ENCODE measurements at places on chromosomes 4 and X.

- DNase-seq, result no peak
These were observed 104.1 kb downstream of the KLHL4 start for GRCh38 chrX:87621697-87622096.

- DNase-seq, result no peak
These were observed 105.2 kb downstream of the RBM47 start for GRCh38 chr4:40524366-40525041.

DNA sequence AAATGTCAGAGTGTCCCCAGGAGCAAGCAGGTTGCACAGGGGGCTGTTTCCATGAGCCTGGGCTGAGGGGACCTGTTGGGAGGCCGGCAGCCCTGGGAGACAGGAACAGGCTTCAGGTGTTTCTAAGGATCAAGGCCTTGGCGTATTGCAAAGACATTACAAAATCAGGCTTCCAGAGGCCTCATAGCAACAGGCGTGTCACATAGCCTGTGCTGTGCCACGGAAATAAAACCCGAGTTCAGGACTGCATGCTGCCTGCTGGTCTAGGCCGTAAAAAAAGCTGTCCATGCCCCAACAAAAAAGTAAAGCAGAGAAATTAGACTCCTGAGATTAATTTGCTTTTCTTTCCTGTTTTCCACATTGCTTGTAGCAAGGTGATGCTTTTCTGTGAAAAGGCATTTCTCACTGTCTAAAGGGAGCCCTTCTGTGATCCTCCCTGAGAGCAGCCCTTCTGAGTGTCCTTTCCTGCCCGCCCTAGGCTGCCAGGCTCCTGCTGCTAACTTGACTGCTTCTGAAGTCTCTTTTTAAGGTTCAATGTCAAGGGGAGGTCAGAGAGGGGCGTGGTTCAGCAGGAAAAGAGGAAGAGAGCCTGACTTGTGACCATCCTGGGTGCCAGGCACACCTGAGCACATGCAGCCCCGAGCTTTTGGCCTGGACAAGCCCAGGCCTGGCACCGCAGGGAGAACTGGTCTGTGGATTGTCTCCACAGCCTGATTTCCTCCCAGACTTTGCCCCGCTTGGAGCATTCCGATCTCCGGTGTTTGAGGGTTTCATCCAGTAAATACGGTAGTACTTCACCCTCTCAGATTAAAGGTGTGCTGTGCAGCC is 21.3 kb downstream of the SHROOM2 start:
- DNase-seq, result no peak

DNA sequence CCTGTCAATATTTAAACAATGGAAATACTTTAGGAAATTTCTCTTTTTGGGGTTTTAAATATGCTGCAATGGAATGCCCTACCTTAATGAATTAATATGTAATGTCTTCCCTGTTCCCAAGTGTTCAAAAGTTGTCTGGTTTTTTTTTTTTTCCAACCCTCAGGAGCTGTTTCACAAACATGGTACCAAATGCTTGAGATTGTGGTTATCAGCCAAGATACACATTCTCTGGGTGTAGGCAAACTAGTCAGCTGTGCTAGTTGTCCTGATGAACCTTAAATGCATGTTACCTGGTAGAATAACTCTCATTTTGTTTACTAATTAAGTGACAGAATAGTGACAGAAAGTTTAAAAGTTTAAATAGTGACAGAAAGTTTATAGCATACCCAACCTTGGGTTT is 50.7 kb downstream of the FHL1 start:
- no peak for DNase-seq

DNA sequence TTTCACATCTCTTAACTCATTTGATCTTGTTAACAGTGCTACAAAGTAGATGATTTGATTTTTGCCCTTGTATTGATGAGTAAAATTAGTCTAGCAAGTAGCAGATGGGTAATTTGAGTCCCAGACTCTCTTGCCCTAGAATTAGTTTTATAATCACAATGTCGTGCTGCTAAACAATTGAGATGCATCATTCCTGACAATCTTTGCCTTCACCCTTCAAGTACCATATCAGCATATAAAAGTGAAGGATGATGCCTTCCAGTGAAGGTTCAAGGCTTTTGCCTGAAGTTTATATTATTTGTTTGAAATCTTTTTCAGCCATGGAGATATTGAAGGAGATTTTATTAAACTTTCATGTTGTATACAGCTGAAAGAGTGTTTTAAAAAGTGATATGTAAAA is 141.4 kb downstream of the GRID2 start:
- DNase-seq, result no peak

DNA sequence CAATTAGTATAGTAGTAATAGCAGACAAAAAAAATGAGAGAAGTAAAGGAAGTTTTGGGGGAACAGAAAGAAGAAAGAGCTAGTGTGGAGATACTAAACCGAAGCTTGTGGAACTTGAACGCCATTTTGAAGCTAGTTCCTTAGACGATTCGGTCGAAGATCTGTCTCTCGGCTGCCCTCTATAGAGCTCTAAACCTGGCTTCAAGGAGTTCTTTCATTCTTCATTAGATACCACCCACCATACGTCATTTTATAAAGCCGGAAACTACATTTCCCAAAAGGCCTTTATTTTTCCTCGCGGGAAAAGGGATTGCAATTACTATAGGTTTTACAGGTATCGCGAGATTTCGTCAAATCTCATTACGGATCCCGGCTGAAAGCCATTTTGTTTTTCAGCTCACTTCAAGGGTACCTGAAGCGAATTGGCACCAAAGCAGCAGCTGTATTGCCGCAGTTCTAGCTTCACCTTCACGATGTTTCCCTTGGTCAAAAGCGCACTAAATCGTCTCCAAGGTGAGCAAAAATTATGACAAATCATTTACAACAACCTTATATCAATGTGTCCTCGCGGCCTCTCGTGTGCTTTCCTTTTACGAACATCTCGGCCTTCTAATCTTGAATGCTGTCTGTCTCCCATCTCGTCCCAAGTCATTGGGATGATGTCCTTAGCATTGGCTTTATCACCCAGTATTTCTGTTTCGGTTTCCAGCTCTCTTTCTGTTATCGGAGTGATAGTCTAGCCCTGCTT is at the start of gene COX7B:
TSS of gene COX7B (plus strand) at position 388 of the 748 bp plus-strand sequence. CDS start at position 474, 86 bp downstream.
- DNase-seq, result peak; percentile 87

DNA sequence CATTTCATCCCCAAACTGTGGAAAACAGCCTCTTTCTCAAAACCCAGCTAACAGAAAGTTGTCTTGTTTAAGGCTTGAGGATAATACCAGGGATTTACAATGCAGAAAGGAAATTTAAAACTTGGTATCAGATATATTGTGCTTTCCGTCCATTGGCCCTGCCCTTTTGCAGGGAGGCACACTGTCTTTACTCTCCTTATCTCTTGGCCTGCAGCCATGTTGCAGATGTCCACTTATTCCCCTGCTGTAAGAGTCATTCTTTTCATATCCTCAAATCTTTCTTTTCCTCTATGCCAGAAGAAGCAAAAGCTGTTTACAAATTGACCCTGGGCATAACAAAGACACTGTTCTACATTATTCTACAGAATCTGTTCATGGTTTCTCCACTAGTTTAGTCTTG is 75.6 kb upstream of the DYNLT3 start:
- peak; percentile 41 for DNase-seq

- no peak for DNase-seq
These were observed 1030.1 kb downstream of the FSTL5 start for GRCh38 chr4:161133586-161134276.

DNA sequence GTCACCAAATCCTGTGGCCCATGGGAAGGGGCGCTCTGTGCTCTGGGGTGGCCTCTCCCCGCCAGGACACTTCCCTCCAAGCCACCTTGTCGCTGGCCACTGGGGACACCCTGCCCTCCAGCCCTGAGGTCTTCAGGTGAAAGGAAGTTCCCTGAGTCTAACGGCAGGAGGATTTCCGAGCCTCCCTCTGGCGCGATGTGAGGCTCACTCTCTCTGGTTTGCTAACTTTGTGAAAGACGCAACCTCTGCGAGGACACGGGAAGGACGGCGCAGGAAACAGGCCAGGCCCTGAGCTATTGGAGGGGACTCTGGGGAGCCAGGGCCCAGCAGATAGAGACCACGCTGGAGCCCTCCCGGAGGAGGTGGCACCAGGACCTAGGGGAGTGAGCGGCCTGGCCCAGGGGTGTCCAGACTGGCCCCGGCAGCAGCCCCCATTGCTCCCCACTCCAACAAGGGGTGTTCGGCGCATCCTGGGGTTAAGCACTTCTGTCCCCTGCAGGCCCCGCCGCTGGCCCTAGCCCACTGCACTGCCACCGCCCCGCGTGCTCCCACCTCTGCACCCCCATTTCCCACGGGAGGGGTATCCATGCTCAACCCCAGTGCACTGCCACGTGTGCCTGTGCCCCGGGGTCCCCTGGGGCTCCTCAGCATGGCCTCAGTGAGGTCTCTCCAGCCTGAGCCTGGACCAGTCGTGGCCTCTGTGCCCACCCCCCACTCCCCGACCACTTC is 72.2 kb upstream of the MXD4 start:
- DNase-seq, result no peak

- DNase-seq, result peak; percentile 51
These were observed 77.3 kb upstream of the NOCT start for GRCh38 chr4:138938366-138938690.

DNA sequence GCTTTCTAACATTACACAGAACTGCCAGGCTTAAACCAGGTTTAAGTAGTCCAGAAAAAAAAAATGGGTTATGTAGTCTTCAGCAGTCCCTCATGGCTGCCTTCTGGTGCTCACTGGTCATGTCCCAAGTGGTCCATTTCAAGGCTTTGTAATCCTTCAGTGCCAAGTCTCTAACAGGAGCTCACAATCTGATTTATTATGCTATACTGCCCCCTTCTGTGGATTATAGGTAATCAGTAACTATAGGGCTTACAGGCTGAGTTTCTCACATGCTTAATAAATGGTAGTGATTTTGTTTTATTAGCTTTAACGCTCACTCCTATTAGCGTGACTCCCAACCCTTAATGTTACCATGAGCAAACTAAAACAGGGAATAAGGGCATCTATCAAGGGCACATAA is 92.5 kb upstream of the EDA2R start:
- peak; percentile 19 for DNase-seq

- DNase-seq, result no peak
These were observed 142.1 kb upstream of the FTHL17 start for GRCh38 chrX:31213941-31214340.

DNA sequence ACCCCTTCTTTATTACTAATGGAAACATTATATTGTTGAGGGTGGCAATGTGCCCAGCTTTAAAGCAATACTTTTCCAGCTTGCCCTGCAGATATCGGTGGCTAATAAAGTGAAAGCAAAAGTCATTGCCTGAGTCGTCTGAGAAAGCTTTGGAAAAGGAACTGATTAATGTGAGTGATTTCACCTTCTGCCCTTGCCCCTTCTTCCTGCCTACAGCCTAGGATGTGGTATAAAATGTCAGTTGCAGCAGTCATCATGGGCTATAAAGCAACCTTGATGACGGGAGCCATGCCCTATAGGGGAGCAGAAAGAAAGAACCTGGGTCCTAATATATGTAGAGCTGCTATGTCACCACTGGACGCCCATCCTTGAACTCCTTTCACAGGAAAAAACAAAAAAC is 132.4 kb upstream of the USP9X start:
- no peak for DNase-seq

DNA sequence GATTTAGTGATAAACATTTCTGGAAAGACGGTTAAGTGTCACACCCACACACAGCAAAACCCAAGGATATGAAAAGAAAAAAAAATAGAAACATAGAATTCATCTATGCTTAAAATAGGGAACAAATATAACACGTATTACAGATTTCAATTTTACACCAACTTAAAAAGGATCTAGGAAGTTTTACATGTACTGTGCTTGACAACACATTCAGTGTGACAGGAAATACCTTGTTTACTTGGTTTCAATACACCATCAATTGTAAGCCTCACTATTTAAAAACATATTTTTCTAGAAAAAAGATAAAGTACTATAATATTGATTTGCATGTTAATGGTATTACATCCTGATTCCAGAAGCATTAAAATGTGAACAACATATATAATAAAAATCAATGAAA is 77.0 kb upstream of the SPRY1 start:
- no peak for DNase-seq

- DNase-seq, result no peak
These were observed 192.4 kb upstream of the RPL34 start for GRCh38 chr4:108427946-108428485.

DNA sequence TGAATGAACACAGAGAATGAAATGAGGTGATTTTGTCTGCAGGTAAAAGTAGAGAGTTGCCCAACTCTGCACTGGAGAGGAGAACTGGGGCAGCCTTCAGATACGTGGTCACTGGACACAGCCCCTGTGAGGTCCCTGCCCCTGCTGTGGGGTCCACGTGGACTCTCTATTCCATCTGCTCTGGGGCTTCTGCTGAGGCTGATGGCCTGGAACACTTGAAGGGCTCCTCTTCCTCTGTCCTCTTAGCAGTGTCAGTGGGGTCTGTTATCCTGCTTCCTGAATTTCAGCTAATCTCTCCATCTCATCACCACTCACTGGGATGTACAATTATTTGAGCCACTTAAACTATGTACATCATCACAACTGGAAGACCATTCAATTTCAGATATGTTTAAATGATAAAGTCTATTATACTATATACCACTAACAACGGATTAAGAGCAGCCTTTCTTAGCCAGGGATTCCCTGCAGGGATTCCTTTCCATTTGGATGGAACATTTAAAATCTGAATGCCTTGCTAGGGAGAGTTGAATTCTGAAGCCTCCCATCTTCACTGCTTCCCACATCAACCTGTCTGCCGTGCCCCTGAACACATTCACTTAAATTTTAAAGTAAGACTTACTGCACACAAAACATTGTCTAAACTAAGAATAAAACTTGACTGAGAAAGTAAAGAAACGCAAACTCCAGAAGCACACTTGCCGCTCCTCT is 74.0 kb downstream of the CC2D2A start:
- DNase-seq, result no peak

DNA sequence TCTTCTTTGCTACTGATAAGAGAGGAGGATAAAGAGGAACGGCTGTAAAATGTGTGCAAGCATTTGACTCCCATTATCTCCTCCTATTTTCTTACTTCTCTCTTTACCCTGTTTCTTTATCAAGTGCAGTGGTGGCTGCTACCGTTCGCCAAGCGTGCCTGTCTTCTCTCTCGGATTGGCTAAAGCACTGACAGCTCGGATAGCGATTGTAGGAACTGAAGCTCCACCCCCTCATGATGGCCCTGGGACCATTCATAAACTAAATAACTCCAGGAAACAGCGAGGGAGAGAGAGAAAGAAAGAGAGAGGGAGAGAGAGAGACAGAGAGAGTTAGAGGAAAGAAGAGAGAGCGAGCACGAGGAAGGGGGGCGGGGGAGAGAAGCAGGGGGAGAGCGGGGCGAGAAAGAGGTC is 305 bp upstream of the MAB21L2 start:
- no peak for DNase-seq

DNA sequence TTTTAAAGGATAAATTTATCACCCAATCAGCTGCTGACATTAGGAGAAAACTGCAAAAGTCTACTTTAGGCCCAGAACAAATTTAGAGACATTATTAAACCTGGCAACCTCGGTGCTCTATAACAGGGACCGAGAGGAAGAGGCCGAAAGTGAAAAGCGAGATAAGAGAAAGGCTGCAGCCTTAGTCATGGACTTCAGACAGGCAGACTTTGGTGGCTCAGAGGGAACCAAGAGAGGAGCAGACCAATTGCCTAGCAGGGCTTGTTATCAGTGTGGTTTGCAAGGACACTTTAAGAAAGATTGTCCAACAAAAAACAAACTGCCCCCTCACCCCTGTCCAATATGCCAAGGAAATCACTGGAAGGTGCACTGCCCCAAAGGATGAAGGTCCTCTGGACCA is 12.8 kb upstream of the UGT2B10 start:
- DNase-seq, result no peak

- DNase-seq, result no peak
These were observed 1403.1 kb upstream of the TENM3 start for GRCh38 chr4:180840142-180840541.

GRCh38 chr4:83932750-83933391 is 397.0 kb downstream of the GPAT3 start:
- DNase-seq, result no peak

- no peak for DNase-seq
These were observed 1026.3 kb downstream of the PCDH19 start for GRCh38 chrX:99383786-99384185.

All from COLO829 (cell line).